ENCODE measurements at places on chromosomes 2 and 18.
A peak's percentile ranks its signal among the peaks of the same experiment; 100 is the strongest.

- DNase-seq = peak; percentile 33
Observed at GRCh38 chr18:62339106-62339988, 14.2 kb downstream of the TNFRSF11A start.

DNA sequence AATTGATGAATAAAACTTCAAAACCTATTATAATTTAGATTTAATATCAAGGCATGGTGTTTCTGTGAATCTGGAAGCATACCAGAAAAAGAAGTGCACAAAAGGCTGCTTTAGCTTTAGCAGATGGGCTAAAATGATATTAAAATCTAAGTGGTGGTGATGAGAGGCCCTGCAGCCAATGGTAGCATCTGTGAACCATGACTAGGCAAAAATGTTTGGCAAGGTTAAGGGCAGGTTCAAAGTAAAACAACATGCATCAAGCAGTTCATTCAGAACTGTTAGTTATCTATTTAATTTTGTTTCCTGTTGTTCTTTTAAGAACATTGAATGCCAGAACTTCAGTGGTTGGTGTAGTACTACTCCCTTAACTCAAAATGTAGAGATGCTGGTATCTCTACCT lies 1736.9 kb upstream of the CELF4 start:
- peak; percentile 21 for DNase-seq

GRCh38 chr2:35378791-35379190 lies 976.8 kb upstream of the CRIM1 start:
- no peak for DNase-seq

GRCh38 chr2:125710561-125710960 lies 945.4 kb upstream of the GYPC start:
- no peak for DNase-seq

- no peak for DNase-seq
Observed at GRCh38 chr18:55088561-55088960, 129.3 kb upstream of the CCDC68 start.

GRCh38 chr2:123040506-123040905 lies 984.6 kb upstream of the CNTNAP5 start:
- no peak for DNase-seq

DNA sequence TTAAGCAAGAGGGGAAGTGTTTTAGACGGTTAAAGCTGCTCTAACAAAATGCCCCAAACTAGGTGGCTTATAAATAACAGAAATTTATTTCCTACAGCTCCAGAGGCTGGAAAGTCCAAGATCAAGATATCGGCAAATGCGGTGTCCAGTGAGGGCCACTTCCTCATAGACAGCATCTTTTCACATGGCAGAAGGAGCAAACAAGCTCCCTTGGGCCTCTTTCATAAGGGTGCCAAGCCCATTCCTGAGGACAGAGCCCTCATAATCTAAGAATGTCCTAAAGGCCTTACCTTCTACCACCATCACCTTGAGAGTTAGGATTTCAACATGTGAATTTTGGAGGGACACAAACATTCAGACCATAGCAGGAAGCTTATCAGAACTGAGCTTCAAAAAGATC lies 57.3 kb upstream of the PPP1CB start:
- DNase-seq = no peak

DNA sequence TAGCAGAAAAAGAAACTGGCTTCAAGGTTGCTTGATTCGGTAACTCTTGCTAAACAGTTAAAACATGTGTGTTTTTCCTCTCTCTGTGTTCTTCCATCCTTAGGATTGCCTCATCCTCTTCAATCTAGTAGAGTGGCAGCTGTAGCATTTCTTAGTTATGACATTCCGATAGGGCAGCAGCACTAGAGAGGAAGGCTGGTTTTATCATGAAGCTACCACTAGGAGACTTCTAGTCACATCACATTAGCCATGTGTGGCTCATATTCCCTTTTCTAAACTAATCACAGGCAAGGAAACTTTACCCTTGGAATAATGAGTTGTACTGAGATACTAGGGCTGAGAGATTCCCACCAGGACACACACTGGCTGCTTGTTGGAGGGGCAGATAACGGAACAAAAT lies 187.6 kb downstream of the DOK6 start:
- DNase-seq = no peak

DNA sequence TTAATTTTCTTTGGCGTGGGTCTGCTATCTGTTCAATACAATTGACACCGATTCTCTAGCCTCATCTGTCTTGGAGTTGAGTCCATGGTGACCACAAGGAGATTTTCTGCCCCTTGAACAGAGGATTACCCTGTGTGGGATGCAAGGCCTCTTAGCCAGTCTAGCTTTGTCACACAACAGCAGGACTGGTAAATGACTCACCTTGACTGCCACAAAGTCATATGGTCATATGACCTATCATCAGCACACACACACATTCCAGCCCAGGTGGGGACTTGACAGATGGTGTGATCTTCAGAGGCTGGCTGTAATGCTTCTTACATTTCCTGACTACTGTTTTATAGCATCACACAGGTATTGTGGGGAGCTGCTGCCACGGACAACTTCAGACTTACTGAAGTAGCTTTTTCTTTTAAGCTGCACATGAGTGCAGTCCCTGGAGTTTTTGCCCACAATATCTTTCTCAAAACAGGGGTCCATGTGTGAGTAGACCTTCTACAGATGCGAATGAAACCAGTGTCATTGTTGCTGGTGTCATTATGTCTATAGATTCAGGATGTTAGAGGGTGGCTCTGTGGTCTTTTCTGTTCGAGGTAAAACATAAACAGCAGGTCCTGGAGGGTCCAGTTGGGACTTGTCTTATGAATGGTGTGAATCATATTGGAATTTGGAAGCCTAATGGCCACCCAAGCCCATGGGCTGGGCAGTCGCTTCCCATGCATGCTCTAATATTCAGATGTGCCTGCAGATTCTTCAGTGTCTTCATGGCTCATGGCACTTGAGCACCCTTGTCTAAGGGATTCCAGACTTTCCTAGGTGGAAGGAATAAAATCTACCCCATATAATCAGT lies 18.6 kb upstream of the ACOXL start:
- no peak for DNase-seq

DNA sequence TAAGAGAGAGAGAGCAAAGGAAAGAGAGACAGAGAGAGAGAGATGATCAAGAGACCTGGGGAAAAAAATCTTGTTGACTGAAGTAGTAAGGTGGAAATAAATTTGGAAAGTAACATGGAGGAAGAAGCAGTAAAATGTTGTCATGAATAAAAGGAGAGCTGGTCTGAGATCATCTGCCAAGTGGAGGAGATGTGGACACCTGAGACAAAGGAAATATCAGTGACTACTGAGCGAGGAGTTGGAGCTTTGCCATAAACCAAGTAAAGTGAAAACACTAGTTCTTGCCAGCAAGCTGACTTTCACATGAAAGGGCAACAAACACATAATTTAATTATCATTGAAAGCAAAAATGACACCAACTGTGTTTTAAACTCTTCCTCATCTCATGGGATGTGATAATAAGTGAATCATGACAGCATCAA lies 49.0 kb upstream of the DSG1 start:
- no peak for DNase-seq

GRCh38 chr2:233760043-233760442 lies at the start of gene UGT1A1:
TSS of gene UGT1A1 (plus strand) at chr2:233760270. CDS start at chr2:233760288, 18 bp downstream.
- DNase-seq = no peak

DNA sequence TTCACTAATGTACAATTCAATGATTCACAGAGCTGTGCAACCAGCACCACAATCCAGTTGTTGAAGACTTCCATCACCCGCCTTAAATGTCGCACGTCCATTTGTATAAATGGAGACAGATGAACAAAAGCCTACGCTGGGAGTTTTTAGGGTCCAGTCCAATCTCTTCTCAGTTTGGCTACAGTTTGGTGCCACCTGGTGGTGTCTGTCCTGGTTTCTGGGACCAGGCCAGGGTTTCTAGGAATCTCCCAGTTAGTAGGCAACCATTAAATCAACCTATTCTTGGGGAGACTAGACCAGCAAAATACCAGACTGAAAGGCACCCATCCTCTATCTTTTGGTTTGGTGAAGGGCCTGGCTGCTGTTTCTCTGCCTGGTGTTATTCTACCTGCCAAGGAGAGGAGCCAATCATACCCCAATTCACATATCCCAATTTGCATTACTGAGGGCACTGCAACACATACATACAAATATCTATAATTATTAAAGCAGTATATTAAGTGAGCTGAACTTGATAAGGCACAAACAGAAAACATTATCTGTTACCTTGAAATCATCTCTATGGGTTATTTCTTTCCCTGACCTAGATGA lies 3.2 kb upstream of the DDX1 start:
- DNase-seq = peak; percentile 84

- DNase-seq = no peak
Observed at GRCh38 chr2:208358758-208359631, 47.6 kb upstream of the PTH2R start.

- DNase-seq = no peak
Observed at GRCh38 chr2:17800219-17800618, 16.0 kb upstream of the MSGN1 start.

GRCh38 chr2:120473522-120474271 lies 127.8 kb downstream of the INHBB start:
- DNase-seq = no peak

GRCh38 chr2:133716166-133716565 lies 147.9 kb upstream of the NCKAP5 start:
- DNase-seq = no peak

GRCh38 chr18:48922801-48923730 lies 27.7 kb downstream of the SMAD7 start:
- no peak for DNase-seq

DNA sequence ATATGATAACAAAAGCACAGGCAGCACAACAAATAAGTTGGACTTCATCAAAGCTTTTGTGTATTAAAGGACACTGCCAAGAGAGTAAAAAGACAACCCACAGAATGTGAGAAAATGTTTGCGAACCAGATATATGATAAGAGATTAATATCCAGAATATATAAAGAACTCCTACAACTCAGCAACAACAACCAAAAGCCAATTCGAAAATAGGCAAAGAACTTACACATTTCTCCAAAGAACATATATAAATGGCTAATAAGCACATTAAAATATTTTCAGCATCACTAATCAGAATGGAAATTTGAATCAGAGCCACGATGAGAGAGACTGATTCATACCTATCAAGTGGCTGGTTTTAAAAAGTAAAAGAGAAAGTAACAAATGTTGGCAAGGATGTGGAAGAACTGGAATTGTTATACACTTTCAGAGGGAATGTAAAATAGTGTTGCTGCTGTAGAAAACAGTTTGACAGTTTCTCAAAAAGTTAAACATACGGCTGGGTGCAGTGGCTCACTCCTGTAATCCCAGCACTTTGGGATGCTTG lies 25.2 kb downstream of the EPB41L5 start:
- no peak for DNase-seq

DNA sequence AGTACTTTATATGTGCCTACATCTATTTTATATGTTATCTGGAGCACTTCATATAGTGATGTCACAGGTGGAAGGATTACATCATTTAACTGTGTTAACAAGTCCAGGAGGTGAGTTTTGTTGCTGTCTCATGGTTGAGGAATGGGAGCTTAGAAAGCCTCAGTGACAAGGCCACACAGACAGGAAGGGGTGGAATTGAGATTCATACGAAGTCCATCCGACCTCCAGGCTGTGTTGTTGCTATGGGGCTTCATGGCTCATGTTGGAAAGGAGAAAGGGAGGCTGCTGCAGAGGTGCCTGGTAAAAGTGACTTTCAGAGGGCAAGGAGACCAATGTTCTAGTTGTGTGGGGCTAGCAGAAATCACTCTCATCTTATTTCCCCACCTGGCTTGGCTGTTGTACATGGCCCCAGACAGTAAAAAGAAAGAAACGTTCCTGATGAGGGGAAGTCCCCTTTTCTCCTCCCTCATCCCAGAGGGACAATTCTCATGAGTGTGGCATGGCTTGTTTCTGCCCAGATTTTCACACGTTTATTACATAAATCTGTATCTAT lies 31.0 kb upstream of the GREB1 start:
- peak; percentile 4 for DNase-seq

DNA sequence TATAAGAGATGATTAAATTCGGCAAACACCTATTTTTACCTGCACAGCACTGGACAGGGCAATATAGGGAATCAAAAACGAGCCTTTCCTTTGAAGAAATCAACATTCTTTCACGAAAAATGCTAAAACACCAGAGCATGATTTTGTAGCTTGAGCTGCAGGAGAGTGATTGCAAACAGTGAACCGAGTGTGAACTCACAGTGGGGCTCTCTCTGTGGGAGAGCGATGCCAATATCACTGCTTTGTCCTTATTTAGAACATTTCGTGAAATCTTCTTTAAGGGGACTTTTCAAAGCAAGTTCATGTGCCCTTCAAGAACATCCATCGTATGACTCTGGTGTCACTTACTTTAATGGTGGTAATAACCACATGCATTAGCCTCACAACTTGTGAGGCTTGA lies 238.8 kb downstream of the CD226 start:
- DNase-seq = no peak

GRCh38 chr2:78757640-78758039 lies 267.9 kb upstream of the REG3G start:
- DNase-seq = no peak

- DNase-seq = no peak
Observed at GRCh38 chr2:123362671-123363440, 662.2 kb upstream of the CNTNAP5 start.

- no peak for DNase-seq
Observed at GRCh38 chr2:86476918-86477317, 35.7 kb downstream of the KDM3A start.

DNA sequence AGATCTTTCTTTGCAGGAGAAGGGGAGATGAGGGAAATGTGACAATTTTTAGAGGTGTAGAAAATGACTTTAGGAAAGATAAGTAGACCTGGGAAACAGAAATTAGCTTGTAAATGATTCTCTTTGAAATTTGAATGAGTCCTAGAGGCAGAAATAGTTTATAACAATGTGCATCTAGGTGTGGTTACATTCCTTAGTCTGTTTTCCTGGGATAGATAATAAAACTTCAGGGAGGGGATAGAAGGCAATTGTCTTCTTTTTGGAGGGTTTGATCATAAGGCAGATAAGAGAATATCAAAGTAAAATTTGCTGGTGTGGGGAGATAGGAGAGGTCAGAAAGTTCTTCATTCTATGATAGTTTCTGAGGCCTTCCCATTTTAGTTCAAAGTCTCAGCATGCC lies 1344.3 kb upstream of the LRRTM1 start:
- DNase-seq = no peak

- DNase-seq = no peak
Observed at GRCh38 chr18:25261768-25262167, 90.2 kb downstream of the ZNF521 start.

GRCh38 chr2:202406445-202406978 lies 30.4 kb downstream of the BMPR2 start:
- no peak for DNase-seq

Data from erythroblast (primary cell).